ENCODE measurements at places on chromosomes 7 and 10. TPM values are rescaled to one million over a fixed set of nuclear protein-coding genes. Genes with fewer than 3 reads are reported as not detected.

- no peak for DNase-seq
Measured at GRCh38 chr7:76155938-76156337, 45.8 kb upstream of the SRRM3 start.

GRCh38 chr10:58897708-58898107, 278.7 kb upstream of the PHYHIPL start:
- DNase-seq, result no peak

DNA sequence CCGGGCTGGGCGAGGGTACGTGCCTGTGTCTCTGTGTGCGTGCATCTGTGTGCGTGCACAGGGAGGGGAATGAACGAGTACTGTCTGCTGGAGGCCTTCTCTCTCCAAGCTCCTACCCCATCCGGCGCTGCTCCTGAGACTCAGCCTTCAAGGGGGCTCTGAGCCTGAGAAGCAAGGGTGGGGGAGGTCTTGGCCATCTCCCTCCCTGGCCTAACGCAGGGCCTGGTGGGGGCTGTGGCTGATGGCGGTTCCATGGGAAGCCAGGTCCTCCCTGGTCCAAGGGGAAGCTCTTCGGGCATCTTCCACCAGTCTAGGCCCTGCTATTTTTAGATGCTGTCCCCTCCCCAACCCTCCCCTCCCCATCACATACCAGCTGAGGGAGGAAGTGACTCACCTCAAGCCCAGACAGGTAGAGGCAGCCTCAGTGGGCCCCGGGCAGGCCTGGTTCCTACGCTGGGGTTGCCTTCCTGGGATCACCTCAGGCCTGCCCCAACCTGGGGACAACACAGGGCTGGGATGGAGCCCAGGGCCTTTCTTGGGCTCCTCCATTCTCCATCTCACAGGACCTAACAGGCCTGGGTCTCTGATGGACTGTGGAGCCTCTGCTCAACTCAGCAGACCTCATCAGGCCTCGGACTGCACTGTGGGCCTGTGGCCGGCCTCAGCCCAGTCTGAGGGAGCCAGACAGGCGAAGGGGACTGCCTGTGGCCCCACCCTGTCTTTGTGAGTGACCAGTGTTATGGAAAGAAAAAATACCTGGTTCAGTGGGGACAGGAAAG, 32.2 kb downstream of the DNAJB12 start:
- peak; percentile 79 for DNase-seq

The MRLN gene
- not detected for total RNA-seq

The SLC26A3 gene
- not detected for total RNA-seq

GRCh38 chr7:93161181-93161762, 13.1 kb upstream of the SAMD9L start:
- DNase-seq, result no peak

- DNase-seq, result no peak
Measured at GRCh38 chr10:29608476-29609301, 26.1 kb downstream of the SVIL start.

The CLEC2L gene
- total RNA-seq, result not detected

DNA sequence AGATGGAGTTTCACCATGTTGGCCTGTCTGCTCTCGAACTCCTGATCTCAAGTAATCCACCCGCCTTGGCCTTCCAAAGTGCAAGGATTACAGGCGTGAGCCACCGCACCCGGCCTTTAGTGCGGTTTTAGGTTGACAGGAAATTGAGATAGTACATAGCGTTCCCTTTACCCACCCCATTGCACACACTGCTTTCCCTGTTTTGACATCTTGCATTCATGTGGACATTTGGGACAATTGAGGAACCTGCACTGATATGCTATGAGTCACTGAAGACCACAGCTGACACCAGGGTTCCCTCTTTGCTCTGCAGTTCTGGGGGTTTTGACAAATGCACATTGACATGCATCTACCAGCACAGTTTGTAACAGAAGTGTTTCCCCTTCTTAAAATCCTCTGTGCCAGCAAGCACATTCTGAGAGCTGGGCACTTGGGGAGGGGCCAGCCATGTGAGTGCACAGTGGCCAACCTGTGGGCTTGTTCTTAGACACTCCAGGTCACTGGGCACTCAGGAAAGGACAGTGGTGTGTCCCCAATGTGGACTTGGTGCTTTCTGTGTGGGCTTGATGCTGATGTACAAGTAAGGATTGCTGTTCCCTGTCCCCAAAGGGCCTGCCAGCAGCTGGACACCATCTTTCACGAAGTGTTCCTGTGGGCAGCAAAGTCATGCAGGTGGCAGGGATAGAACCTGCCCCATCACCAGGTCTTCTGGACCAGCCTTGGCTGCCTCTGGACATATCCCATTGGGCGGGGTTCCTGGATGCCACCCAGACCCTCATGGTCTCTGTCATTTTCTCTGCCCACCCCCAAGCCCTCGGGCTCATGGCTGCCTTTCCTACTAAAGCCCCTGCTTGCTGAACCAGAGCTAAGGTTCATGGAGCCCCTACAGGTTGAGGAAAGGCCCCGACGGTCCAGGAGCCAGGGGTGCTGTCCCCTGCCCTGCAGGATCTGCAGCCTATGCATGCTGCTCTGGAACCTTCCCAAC, 579.8 kb downstream of the GLRX3 start:
- no peak for DNase-seq

All from activated CD4-positive, alpha-beta memory T cell treated with anti-CD3 and anti-CD28 coated beads for 36 hours (primary cell).